OCI-LY7 (cell line): ENCODE measurements at places on chromosomes 16 and 17.

DNA sequence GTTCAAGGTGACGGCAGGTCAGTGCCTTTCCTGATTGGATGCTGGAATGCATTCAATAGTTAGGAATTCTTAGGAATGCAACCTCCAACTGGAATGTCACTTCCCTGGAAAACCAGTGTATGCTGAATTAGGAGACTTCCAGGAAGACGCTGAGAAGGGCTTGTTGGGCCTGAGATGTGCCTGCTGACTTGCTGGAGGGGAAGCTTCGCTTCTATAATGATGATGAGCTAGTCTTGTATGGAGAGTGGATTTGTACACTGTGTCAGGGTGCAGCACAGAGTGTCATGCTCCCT lies 45.6 kb downstream of the SMPD3 start:
- no peak for DNase-seq

- no peak for DNase-seq
Observed at GRCh38 chr16:49496656-49497055, 123.1 kb downstream of the C16orf78 start.

GRCh38 chr17:69714669-69715068 lies 300.2 kb downstream of the MAP2K6 start:
- DNase-seq: no peak

DNA sequence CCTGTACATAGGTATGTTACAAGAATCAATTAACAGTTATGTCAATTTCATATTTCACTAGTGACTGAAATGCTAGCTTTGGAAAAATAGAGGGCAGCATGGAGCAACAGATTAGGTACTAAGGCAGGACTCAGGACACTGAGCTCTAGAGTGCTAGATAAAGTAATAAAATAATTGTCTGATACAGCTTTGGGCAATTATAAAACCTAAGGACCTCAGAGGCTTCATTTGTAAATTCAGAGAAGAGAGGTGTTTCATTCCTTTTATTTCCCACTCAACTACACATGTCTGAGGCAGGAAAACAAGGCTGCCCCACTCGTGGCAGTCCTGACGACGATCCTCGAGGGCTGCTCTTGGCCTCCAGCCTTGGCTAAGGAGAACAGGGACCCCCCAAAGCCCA lies 81.5 kb downstream of the CA4 start:
- peak; percentile 22 for DNase-seq

GRCh38 chr16:85524630-85525419 lies 88.3 kb upstream of the GSE1 start:
- peak; percentile 48 for DNase-seq

GRCh38 chr16:81562174-81562849 lies 117.7 kb downstream of the CMIP start:
- DNase-seq: no peak

DNA sequence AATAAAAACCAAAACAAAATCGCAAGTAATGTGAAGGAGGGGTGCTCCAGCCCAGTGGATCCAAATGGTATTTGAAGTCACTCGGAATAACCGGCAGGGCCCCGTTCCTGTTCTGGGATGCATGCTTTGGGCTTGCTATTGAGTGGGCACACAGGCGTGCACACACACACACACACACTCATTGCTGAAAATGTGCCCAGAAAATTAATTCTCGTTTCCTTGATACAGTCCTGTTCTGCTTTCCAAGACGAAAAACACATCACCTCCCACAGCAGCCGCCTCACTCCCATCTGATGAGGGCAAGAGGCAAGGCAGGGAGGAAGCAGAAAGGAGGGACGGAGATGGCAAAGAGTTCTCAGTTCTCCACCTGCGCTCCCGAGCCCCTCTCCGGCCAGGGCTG lies 62.2 kb upstream of the SDK2 start:
- no peak for DNase-seq

- peak; percentile 24 for DNase-seq
Observed at GRCh38 chr16:67803894-67804293, 2.5 kb downstream of the RANBP10 start.

- peak; percentile 63 for DNase-seq
Observed at GRCh38 chr17:164303-165235, 16.9 kb downstream of the DOC2B start.

DNA sequence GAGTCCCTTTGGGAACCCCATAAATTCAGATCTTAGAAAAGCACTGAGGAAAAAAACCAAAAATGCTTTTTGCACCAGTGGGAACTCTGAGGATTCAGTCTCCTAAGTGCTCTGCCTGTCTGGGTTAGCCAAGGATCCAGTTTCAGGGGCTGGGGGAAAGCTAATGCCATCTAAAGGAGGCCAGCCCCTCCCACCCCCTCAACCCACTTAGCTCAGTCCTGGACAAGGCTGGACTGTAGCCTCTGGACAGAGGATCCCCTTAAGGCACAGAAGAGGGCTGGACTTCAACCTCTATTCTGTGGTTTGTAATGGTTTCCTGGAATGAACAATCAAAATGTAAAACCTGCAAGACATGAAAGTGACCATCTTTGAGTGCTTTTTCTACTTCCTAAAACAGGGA lies 356.1 kb upstream of the ZFHX3 start:
- no peak for DNase-seq

- DNase-seq: no peak
Observed at GRCh38 chr17:70295329-70295728, 126.0 kb downstream of the KCNJ2 start.

DNA sequence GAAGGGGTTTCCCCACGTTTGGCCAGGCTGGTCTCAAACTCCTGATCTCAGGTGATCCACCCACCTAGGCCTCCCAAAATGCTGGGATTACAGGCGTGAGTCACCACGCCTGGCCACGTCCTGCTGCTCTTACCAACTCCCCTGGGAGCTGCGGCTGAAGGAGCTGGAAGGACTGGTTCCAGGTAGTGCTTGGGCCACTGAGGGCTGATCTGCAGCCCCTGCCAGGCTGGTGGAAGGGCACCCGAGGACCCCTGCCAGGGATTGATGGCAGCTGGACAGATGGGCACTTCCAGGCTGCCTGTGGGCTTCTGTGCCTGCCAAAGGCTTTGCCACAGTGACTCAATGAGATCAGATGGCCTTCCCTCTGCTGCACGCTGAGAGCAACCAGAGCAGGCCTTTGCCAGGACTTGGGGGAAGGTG lies 2.3 kb downstream of the OXLD1 start:
- DNase-seq: no peak

DNA sequence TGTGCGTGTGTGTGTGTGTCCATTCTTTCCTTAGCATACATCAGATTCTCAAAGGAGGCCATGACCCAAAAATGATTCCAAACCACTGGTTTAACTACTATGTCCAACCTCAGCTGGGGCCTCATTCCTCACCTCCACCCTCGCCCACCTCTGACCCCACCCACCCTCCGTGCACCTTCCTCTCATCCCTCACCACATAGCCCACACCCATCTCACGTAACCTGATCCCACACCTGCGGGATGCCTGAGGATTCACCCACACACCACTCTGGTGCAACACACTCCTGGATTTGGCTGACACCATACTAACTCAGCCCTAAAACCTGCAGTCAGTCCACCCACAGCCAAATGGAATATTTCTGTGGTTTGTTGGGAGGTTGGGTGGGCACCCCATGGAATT lies 3.3 kb upstream of the CSNK2A2 start:
- no peak for DNase-seq

GRCh38 chr16:3838600-3839401 lies 41.7 kb downstream of the CREBBP start:
- no peak for DNase-seq

- no peak for DNase-seq
Observed at GRCh38 chr16:1108299-1109252, 12.5 kb upstream of the C1QTNF8 start.

DNA sequence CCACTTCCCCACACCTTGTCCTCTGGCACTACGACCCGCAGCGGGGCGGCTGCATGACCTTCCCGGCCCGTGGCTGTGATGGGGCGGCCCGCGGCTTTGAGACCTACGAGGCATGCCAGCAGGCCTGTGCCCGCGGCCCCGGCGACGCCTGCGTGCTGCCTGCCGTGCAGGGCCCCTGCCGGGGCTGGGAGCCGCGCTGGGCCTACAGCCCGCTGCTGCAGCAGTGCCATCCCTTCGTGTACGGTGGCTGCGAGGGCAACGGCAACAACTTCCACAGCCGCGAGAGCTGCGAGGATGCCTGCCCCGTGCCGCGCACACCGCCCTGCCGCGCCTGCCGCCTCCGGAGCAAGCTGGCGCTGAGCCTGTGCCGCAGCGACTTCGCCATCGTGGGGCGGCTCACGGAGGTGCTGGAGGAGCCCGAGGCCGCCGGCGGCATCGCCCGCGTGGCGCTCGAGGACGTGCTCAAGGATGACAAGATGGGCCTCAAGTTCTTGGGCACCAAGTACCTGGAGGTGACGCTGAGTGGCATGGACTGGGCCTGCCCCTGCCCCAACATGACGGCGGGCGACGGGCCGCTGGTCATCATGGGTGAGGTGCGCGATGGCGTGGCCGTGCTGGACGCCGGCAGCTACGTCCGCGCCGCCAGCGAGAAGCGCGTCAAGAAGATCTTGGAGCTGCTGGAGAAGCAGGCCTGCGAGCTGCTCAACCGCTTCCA lies 2.6 kb downstream of the METTL26 start:
- DNase-seq: no peak

DNA sequence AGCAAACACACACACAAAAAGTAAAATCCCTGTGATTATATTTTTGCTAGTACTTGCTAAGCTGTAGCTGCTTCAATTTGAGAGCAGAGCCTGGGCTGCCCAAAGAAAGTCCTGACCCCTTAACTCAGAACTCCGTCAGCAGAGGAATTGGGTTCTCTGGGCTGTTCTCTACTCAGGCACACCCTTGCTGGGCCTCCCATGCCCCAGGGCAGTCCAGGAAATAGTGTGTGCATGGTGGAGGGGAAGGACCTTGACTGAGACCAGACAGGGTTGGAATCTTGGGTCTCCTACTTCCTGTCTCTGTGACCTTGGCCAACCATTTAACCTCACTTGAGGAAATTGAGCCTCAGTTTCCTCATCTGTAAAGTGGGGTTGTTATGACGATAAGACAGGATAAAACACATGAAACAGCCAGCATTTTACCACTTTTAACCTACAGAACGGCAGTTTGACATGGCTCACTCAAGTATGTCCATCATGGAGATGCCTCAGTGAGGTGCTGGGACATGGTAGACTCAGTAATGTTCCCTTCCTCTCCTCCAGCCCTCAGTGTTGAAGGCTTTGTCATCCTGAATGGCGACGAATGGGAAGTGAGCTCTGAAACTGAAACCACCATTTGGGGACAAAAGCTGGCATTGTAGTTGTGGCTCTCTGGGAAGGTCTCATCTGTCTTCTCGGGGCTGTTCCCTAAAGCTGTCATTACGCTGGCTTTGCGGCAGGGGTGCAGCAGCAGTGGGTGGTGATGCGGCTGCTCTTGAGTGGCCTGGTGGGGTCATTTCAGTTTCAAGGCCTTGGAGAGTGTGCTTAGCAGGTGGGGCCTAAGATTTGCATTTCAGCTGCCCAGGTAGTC lies 74.9 kb downstream of the CMIP start:
- DNase-seq: peak; percentile 41

DNA sequence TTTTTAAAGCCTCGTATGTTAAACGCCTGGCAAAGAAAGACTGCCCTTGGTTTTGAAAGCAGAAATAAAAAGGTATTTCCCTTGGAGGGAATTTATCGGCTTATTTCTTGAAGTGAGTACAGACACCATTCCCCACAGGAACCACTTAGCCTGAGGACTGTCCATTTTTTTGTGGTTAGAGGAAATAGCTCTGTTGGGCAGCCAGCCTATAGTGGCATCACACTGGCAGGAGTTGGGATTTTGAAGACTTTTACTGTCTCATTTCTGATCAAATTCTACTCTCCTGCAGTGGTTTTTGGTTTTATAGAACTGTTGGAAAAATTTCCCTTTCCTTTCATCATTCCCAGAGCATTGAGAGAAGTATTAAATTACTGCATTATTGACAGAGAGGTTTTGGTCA lies 34.1 kb upstream of the CDC6 start:
- no peak for DNase-seq

GRCh38 chr17:72603420-72604242 lies 482.8 kb downstream of the SOX9 start:
- no peak for DNase-seq

DNA sequence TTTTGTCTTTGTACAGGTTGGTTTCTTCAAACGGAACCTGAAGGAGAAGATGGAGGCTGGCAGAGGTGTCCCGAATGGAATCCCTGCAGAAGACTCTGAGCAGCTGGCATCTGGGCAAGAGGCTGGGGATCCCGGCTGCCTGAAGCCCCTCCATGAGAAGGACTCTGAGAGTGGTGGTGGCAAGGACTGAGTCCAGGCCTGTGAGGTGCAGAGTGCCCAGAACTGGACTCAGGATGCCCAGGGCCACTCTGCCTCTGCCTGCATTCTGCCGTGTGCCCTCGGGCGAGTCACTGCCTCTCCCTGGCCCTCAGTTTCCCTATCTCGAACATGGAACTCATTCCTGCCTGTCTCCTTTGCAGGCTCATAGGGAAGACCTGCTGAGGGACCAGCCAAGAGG lies 4.9 kb downstream of the ZNF768 start:
- DNase-seq: no peak

DNA sequence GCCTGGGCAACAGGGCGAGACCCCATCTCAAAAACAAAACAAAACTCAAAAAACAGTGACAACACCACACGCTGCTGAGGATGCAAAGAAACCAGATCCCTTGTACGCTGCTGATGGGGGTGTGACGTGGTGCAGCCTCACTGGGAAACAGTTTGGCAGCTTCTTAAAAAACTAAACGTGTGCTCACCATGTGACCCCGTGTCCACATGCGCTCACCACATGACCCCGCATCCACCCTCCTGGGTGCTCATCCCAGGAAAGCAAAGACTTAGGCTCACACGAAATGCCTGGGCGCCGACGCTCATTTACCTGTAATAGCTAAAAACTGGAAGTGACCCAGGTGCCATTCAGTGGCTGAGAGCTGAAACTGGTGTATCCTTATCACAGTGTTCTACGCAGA lies 19.9 kb upstream of the RPL13 start:
- DNase-seq: no peak

- DNase-seq: no peak
Observed at GRCh38 chr17:59683283-59683682, 23.9 kb downstream of the PTRH2 start.

DNA sequence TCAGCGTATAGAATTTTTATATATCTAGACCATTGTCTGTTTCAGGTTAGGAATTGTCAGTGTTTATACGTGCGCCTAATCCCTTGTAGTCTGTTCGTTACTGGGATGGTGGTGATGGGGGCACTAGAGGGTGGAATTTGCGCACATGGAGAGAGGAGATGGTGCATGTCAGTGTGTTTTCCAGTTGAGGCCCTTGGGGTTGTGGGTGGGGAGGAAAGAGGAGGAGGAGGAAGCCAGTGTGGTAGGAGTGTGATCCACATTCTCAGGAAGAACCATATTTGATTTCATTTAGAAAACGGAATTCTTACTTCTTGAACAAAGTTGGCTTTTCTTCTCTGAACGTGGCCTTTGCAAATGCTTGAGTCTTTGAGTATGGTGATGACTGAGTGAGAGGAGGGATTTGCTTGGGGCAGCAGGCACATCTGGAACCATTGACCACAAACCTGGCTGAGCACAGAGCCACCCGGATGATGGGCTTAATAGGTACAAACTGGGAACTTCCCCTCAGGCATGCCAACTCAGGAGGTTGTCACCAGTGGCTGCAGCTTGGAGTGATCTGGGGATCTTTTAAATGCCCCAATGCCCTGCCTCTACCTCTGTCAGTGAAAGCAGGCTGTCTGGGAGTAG lies 98.9 kb downstream of the PRKCB start:
- DNase-seq: no peak
